Stimulated activated CD8-positive, alpha-beta memory T cell treated with anti-CD3 and anti-CD28 coated beads, Interleukin-2, amount 100 ng/mL, for 1 hour (primary cell): ENCODE measurements at places on chromosomes 7 and 10.

GRCh38 chr7:18770154-18770811, 274.7 kb downstream of the HDAC9 start:
- no peak for DNase-seq

DNA sequence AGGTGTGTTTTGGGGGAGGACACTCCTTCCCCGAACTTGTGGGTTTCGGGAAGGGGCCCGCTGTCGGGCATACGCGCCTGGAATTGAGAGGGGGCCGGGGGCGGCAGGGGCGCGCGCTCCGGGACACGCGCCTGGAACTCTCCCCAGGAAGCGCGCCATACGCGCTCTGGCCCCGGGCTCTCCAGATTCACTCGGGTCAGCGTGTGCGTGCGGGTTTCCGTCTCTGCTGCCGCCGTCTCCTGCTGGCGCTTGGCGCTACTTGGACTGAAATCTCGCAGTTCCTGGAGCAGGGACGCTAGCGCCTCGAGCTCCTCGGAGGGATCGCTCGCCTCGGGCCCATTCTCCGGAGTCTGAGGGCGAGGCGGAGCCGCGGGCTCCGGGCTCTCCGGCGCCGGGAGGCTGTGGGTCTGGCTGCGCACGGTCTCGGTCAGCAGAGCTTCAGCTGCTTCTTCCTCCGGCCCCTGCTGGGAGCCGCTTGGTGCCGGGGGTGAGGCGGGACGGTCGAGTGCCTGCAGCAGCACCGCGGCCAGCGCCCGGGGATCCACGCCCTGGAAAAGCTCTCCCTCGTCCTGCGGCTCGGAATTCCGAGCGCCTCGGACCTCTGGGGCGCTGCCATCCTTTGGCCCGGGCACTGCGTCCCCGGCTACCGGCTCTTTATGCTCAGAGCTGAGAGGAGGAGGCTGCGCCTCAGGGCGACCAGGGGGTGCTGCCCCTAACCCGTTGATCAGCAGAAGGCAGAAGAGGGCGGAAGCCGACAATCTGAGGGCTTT, 1.1 kb downstream of the VGF start:
- no peak for DNase-seq

GRCh38 chr7:69941077-69941651, 342.9 kb downstream of the AUTS2 start:
- no peak for DNase-seq

GRCh38 chr10:34104829-34105572, 710.1 kb downstream of the PARD3 start:
- DNase-seq, result no peak

- DNase-seq, result no peak
Observed at GRCh38 chr7:142196066-142196840, 61.6 kb downstream of the PRSS58 start.

DNA sequence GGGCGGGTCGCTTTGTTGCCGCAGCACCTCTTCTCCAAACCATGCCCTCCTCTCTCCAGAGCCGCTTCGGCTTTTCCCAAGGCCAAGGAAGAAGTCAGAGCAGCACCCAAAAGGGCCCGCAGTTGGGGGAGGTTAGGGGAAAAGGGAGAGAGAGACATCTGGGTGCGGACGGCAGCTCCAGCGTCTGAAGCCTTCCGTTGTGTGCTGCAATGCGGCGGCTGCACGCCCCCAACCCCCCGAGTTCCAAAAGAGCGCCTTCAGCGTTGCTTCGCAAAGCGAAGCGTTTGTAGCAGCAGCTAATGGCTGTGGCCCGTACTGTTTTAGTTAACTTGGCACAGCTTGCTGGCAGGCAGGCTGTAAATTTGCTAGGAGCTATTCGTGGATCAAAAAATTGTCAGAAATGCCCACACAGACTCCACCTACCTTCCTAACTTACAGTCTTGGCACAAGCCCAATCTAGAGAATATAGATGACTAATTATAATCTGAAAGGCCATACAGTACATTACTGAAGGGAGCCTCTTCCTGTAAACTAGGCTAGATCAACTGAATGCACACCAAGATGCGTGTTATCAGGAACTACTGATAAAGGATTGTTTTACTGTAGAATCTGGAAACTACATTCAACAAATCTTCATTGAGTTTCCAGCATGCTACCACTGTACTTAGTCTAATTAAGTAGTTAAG, 1.1 kb upstream of the KBTBD2 start:
- peak; percentile 8 for DNase-seq

DNA sequence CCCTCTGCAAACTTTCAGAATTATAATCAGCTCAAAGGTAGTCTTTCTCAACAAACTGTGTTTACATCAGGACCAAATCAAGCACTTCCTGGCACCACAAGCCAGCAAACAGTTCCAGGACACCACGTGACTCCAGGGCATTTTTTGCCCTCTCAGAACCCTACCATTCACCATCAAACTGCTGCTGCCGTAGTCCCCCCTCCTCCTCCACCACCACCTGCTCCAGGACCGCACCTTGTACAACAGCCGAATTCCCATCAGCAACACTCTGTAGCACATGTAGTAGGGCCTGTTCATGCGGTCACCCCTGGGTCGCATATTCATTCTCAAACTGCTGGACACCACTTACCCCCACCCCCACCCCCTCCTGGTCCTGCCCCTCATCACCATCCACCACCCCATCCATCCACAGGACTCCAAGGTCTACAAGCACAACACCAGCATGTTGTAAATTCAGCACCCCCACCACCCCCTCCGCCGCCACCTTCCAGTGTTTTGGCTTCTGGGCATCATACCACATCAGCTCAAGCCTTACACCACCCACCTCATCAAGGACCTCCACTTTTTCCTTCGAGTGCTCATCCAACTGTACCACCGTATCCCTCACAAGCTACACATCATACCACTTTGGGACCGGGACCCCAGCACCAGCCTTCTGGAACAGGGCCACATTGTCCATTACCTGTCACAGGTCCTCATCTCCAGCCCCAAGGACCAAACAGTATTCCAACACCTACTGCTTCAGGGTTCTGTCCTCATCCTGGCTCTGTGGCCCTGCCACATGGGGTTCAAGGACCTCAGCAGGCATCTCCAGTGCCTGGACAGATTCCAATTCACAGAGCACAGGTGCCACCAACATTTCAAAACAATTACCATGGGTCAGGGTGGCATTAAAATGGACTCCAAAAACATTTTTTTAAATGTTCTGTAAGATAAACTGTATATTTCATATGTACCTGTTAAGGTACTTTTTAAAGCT, 98.7 kb downstream of the KMT2E start:
- DNase-seq, result no peak

GRCh38 chr10:46527241-46527811, 29.1 kb downstream of the GPRIN2 start:
- DNase-seq, result no peak

DNA sequence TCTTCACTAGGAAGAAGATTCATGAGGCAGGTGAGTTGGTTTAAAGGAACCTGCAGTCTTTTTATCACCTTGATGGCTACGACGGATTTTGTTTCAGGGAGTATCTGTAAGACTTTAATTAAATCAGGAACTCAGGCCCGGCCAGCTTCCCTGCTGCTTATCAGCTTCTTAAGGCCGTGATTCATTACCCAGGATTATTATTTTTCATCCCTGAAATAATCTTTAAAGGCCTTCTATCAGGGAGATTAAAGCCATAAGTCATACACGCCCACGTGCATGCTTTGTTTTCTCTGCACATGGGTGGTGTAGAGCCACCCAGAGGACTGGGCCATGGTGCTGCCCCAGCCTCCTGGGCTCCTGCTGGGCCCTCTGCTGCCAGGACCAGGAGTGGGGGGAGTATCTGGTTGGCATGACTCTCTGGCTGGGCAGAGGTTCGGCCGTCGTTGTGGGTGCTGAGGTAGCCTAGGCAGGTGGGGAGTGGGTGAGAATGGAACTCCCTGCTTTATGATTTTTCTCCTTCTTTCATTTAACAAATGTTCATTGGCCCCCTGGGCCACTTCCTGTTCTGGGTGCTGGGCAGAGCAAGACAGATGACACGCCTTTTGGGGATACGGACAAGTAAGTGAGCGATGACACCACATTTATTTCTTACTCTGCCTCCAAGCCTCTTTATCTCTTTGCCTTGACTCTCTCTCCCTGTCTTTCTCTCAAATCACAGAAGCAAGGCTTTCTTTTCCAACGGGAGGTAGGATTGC, 39.0 kb upstream of the PCBD1 start:
- no peak for DNase-seq

GRCh38 chr7:87934699-87935383, 790 bp downstream of the ADAM22 start:
- no peak for DNase-seq

GRCh38 chr10:51700228-51700817, 928 bp upstream of the CSTF2T start:
- no peak for DNase-seq

DNA sequence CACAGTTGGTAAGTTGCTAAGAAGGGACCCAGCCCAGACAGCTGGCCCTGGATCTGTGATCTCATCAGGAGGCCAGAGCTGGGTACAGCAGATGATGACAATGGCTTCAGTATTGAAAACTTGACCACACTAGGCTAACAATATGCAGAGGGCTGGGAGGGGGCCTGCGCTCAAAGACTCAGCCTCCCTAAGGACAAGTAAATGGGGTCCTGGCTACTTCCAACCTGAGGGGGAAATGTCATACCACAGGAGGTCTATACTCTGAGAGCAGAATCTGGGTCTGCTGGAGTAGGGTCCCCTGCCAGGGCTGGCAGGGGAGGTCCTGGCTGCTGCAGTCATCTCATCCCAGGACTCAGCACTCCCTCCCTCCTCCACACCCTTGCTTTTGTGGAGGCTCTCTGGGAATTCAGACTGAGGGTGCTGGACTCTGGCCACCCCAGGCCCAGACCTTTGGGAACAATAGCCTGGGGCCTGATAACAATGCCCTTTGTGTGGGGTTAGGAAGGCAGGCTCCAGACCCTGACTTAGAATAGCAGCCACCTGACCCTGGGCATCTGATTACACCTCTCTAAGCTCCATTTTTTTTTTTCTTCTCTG, 1.4 kb downstream of the FXYD4 start:
- DNase-seq, result no peak

GRCh38 chr7:68866200-68866570, 732.1 kb upstream of the AUTS2 start:
- DNase-seq, result no peak

DNA sequence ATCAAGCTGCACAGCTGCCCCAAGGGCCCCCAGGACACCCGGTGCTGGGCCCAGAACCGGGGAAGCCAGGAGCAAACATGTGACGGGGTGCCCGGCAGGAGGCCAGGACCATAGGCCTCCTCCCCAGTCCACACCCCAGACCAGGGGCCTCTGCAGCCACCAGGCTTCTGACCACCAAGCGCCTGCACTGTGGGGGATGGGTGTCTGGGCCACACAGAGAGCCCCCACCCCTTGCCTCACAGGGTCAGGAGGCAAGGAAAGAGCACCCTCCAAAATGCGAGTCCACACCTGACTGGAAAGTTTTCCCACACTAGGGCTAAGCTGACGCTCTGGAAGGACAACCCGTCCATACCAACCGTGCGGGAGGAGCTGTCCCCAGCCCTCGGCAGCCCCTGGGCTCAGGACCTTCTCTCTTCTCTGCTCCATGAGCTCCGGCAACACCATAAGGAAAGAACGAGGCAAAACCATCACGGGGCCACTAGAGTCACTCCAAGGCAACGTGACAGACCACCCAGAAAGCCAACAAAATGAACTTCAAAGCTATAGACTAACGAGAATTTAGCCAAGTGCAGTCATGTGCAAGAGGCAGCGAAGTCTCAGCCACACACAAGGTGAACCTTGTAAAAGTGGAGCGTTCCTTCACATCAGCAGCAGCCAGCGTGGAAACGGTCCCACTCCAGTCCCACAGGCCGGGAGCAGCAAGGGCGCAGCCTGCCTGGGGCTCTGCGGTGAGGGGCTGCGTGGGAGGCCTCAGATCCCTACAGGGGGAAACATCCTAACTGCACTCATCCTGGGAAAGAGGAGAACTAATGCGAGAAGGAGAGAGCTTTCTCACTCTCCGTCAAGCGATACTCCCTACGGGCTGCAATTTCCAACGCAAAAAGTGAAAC, 5.1 kb downstream of the STK32C start:
- DNase-seq, result no peak

DNA sequence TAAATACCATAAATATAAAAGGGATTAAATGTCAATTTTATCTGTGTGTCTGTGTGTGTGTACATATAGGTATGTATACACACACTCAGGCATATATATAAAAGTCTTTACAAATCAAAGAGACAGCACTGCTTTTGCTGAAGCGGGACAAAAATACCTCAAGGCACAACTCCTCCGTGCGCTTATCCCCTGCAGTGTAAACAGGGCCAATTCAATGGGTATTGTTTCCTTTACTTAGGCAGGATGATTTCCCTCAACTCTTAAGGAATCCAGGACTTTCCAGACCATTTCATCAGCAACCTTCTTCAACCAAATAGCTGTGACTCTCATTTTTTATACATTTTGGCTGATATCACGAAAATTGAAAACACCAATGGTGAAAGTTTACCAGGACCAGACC, 227.7 kb downstream of the CRPPA start:
- DNase-seq, result no peak

DNA sequence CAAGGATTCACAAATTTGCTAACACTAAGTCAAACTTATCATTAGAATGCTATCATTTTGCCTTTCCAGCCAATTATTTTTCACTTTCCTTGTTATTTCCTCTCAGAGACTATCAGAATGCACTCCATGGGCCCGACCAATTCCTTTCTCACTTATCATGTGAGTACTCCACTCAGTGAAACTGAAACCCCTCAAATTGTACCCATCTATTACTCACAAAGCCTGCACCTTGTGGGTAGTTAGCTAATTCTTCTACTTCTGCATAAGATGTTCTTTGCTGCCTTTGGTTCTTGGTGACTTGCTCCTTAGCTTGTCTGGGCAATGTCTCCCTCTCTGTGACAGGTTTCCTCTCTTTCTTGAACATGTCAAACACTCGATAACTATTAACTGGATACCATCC, 35.2 kb upstream of the MBL2 start:
- no peak for DNase-seq

- DNase-seq, result no peak
Observed at GRCh38 chr10:119283818-119284217, 76.4 kb downstream of the GRK5 start.

- DNase-seq, result no peak
Observed at GRCh38 chr10:63314020-63314419, 151.8 kb downstream of the JMJD1C start.

- no peak for DNase-seq
Observed at GRCh38 chr7:88256906-88257305, 37.1 kb upstream of the SRI start.

DNA sequence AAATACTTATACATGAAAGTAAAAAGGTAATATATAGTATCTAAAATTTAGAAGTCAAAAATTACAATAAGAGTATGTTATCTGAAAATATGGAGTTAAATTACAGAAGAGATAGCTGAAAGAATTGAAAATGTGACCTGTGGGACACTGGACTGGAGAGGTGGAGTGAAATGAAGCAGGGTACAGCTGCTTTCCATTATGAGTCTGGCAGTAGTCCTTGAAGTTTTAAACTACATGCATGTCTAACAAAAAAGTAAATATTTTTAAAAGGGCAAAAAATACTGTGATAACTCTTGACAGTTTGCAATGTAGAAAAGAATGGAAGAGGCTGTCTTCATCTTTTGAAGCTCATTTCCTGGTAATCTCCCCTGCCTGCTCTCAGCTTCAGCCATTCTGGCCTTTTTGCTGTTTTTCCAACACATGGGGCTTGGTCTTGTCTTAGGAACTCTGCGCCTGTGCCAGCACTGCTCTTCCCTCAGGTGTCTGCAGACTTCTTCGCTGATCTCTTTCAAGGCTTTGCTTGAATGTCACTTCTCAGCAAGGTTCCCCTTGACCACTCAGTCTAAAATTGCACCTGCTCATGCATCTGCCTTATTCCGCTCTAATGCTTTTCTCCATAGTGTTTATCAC, 36.9 kb downstream of the PTPRZ1 start:
- DNase-seq, result no peak

- DNase-seq, result no peak
Observed at GRCh38 chr7:79909176-79909575, 225.5 kb upstream of the GNAI1 start.
